Naive thymus-derived CD4-positive, alpha-beta T cell (primary cell): ENCODE measurements at places on chromosomes 3 and 15.

DNA sequence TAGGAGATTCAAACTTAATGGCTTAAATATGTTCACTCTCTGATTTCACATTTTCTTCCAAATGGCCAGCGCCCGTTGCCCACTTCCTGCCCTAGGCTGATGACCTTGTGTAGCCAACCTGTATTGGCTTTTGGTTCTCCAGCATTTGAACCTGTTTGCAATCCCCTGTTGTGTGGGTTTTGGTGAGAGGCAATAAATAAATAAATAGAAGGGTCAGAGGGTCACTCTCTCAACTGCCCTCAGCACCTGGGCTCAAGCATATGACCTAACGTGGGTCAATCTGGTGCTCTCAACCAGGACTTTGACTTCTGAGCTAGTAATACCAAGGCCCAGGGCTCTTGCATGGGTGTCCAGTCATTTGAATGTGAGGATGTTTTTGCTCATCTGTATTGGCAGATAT is 1.8 kb upstream of the SRP14 start:
- no peak for DNase-seq

- no peak for DNase-seq
These were observed 28.9 kb downstream of the IGSF10 start for GRCh38 chr3:151431940-151432339.

DNA sequence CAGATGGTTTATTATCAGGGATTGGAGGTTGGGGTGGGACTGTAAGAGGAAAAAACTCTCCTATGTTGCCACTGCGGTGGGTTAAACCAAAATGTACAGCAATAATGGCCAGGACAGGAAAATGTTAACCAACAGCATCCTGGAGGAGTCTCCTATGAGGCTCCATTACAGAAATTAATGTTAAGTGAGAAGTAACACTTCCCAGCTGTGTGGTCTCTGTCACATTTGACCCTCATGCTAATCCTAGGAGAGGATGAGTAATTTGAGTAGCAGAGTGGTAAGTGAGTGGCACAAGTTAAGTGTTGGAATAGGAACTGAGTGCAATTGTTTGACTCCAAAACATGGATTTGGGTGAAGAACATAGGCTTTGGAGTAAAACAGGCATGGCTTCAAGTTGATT is 39.0 kb downstream of the ARHGEF3 start:
- no peak for DNase-seq

DNA sequence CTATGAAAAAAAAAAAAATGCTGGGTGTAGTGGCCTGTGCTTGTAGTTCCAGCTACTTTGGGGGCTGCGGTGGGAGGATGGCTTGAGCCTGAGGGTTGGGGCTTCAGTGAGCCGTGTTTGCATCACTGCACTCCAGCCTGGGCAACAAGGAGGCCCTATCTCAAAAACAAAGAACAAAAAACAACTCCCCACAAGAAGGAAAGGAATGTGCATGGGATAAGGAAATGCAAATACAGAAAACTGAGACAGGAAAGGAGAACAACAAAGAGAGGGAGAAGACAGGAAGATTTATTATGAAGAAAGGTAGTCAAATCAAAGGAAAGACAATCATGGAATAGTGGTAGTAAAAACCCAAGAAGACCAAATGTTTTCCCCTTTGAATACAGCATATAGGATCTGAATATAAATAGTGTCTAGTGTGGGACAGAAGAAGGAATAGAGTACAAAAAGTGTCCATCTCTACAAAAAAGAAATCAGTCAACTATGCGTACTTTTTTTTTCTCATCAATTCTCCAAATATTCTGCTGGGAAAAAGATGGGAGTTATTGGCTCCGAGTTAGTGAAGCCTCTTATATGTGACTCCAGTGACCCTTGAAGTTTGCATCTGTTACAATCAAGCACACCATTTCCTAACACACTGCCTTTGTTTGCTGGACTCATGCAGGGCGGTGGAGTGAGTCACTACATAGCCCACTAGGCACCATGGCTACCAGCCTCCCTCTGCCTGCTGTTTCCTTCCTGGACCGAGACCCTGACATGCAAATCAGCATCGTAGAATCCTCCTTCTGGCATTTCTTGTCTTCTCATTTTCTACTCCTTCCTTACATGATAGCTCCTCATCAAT is 101.2 kb upstream of the PTX3 start:
- DNase-seq = no peak

DNA sequence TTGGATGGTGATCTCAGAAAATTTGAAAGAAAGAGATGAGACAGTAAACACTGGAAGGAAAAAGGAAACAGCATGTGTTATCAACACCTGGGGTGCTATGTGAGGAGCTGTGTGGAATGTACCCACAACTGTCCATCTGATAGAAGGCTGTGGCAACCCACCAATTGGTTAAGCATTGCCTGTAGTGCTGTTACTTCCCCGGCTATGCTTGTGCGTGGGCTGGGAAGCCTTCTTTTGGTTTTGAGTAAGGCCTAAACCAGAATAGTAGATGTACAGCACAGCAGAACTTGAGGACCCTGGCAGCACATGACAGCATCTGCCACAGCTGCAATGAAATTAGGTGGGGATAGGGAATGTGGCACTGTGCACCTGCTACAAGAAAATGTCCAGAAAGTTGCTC is 184.5 kb downstream of the FHIT start:
- DNase-seq = no peak

- no peak for DNase-seq
These were observed at the start of gene IQCF2 for GRCh38 chr3:51860703-51861665. Gene IQCF2, plus strand, starts transcription at chr3:51861615. Its CDS starts 52 bp downstream, at chr3:51861667.

DNA sequence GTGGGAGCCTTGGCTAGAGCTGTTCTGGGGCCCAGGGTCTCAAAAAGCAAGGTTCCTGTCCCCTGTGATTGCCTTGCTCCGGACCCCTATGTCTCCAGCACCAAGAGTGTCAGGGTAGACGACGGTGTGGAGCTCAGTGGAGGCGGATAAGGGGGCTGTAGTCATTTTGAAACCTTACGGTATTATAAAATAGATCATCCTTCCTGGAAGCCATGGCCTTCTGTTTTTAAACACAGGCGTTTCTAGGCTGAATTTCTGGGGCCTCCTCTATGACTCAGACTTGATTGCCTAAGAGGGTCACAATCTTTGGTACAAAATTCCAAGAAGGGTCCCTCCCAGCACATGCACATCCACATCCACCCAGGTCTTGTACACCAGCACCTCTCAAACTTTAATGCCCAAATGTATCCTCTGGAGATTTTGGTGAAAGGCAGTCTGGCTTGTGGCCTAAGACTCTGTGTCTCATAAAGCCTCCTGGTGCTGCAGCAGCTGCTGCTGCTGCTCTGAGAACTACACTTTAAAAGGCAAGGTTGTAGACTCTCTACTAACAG is 70.5 kb upstream of the XCR1 start:
- DNase-seq = no peak

DNA sequence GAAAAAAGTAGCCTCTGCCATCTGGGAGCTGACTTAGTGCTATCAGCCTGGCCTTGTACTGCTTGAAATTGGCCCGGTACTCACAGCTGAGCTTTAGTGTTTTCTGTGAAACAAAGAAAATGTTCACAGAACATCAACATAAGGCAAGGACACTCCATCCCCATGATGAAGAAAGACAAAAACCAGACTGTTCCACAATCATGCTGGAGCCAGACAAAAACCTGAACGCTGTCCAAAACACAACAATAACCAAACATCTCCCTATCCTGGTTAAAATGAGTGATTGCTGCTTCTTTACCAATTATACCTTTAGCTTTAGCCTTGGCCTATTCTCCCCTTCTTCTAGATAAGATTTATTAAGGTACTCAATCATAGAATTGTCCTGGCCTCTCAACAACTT is 153.9 kb downstream of the CPNE4 start:
- no peak for DNase-seq

DNA sequence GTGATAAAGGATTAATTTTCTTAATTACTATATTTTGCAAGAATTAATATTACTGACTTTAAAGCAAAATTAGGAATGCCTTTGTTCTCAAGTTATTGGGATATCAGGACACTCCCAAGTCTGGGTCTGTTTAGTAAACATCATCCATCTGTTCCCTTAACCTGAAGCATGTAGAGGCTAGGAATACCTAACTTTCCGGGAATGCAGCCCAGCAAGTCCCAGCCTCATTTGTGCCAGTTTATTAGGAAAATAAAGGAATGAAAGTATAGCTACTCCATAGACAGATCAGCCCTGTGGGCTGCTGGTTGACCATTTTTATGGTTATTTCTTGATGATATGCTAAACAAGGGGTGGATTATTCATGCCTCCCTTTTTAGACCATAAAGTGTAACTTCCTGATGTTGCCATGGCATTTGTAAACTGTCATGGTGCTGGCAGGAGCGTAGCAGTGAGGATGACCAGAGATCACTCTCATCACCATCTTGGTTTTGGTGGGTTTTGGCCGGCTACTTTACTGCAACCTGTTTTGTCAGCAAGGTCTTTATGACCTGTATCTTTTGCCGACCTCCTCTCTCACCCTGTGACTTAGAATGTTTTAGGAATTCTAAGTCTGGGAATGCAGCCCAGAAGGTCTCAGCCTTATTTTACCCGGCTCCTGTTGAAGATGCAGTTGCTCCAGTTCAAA is 540.2 kb downstream of the NAALADL2 start:
- DNase-seq = no peak

GRCh38 chr15:47570044-47570443 is 147.3 kb upstream of the SEMA6D start:
- no peak for DNase-seq
